ENCODE measurements at places on chromosomes 6 and 20.

- DNase-seq: no peak
Measured at GRCh38 chr6:147205690-147206600, 1.7 kb downstream of the STXBP5 start.

GRCh38 chr6:161091972-161092701, 100.6 kb downstream of the MAP3K4 start:
- DNase-seq: no peak

DNA sequence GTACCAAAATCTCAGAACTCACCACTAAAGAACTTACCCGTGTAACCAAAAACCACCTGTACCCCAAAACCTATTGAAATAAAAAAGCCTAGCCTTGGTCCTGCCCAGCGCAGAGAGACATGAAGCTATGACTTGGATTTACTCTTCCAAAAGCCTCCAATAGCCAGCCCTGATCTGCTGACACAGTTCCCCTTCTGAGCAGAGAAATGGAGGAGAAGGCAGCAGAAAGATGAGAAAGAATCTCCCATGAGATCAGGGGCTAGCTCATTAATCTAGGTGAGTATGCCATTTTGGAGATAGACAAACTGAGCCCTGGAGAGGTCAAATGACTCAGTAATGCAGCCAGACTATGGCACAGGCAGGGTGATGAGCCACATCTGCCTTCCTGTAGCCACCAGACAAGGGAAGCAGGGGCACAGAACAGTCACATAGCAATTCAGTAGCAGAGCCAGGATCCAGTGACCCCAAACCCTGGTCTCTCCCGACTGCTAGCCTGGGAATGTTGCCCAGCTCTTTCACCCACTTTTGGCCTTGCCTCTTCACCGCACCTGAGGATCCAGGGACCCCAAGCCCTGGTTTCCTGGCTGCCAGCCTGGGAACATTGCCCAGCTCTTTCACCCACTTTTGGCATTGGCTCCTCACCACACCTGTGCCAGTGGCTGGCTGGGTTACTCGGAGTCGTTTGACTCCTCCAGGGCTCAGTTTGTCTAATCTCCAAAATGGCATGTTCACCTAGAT, 7.2 kb upstream of the SDCBP2 start:
- DNase-seq: no peak

DNA sequence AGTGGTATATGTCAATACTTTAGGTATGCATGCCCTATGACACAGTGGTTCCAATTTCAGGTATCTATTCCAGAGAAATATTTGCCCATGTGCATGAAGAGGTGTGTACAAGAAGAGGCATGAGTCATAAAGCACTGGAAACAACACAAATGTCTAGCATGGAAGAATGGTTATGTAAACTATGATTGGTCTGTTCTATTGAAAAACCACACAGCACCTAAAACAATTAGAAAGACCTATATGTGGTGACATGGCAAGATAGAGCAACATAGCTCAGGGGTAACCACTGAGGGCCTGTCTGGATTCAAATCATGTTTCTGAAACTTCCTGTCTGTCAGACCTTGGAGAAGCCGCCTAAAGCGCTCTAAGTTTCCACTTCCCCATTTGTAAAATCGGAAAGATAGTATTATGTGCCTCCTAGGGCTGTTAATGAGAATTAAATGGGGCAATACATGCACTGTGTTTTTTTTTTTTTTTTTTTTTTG, 76.0 kb upstream of the SHLD1 start:
- no peak for DNase-seq

GRCh38 chr6:160960839-160961238, 30.7 kb upstream of the MAP3K4 start:
- no peak for DNase-seq

DNA sequence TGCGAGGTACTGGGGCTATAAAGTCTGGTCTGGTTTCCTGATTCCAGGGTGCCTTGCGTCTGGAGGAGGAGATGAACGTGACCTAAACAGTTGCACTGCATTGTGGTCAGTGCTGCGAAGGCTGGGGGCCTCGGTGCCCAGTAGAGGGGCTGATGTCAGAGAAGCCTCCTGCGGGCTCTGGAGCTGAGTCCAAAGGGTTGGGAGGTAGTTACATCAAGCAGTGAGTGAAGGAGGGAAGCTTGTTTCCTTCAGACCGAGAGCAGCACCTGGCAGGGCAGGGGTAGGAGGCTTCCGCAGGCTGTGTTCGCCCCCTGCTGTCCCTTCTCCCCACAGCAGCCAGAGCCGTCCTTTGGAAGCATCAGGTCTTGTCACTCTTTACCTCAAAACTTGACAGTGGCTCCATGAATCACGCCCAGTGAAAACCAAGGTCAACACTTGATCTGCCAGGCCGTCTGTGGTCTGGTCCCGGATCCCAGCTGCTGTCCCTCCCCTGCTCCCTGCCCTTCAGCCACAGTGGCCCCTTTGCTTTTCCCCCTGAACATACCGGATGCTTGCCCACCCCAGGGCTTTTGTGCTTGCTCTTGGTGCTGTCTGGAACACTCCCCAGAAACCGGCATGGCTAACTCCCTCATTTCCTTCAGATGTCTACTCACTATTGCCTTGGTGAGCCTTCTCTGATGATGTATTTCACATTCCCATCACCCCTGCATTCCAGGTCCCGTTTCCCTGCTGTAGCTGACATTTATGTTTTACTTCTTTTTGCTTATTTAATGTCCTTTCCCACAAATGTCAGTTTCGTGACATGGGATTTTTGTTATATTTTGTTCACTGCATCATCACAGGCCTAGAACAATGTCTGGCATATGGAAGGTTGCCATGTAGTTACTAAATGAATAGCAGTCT, 7.0 kb downstream of the DYNLRB1 start:
- peak; percentile 22 for DNase-seq

- no peak for DNase-seq
Measured at GRCh38 chr20:22568872-22569344, 15.5 kb downstream of the FOXA2 start.

DNA sequence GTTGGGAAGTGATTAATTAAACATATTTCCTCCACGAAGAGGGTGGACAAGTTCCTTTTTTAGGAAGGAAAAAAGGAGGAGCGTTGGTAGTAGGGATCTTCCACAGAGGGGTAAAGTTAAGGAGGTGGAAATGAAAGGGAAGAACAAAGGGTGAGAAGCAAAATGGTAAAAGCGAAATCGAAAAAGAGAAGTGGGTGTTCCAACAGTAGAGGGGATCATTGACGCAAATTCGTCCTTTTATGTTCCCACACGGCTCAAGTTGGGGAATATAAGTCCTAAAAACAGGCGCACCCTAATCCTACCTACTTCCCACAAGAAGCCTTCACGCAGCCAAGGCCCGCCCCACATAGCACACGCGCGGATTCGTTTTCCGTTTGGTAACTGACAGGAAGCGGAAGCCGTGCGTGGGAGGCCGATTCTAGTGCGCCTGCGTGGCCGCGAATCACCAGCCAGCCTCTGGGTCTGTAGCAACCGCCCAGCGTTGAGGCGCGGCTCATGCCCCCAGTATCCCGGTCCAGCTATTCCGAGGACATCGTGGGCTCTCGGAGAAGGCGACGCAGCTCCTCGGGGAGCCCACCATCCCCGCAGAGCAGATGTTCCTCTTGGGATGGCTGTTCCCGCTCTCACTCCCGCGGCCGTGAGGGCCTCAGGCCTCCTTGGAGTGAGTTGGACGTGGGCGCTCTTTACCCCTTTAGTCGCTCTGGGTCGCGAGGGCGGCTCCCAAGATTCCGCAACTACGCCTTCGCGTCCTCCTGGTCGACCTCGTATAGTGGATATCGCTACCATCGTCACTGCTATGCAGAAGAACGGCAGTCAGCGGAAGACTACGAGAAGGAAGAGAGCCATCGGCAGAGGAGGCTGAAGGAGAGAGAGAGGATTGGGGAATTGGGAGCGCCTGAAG, at the start of gene NKAPL:
NKAPL (plus strand) TSS at position 421 of the 901 bp plus-strand sequence; CDS start at position 496, 75 bp downstream.
- DNase-seq: peak; percentile 10

DNA sequence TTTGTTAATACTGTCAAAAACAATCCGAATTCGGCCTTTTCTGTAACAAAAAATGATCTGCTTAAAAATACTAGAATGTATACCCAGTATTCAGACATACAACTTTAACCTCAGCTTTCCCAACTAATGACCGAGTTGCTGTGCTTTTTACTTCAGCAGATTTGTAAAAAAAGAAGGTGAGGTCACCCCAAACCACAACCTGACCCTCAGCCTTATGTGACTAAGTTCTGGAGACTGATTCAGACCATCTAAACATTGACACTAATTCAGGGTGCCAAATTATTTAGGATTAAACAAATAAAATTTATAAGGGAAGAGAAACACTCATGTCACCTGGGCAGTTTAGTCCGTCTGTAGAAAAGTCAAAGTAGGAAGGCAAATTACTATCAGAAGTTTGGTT, 7.7 kb downstream of the CCN6 start:
- DNase-seq: no peak

GRCh38 chr20:62611819-62612218, 30.5 kb upstream of the SLCO4A1 start:
- DNase-seq: no peak

- peak; percentile 17 for DNase-seq
Measured at GRCh38 chr20:60210779-60211617, 252.8 kb downstream of the CDH26 start.

- DNase-seq: no peak
Measured at GRCh38 chr6:100664274-100665040, 199.7 kb upstream of the SIM1 start.

DNA sequence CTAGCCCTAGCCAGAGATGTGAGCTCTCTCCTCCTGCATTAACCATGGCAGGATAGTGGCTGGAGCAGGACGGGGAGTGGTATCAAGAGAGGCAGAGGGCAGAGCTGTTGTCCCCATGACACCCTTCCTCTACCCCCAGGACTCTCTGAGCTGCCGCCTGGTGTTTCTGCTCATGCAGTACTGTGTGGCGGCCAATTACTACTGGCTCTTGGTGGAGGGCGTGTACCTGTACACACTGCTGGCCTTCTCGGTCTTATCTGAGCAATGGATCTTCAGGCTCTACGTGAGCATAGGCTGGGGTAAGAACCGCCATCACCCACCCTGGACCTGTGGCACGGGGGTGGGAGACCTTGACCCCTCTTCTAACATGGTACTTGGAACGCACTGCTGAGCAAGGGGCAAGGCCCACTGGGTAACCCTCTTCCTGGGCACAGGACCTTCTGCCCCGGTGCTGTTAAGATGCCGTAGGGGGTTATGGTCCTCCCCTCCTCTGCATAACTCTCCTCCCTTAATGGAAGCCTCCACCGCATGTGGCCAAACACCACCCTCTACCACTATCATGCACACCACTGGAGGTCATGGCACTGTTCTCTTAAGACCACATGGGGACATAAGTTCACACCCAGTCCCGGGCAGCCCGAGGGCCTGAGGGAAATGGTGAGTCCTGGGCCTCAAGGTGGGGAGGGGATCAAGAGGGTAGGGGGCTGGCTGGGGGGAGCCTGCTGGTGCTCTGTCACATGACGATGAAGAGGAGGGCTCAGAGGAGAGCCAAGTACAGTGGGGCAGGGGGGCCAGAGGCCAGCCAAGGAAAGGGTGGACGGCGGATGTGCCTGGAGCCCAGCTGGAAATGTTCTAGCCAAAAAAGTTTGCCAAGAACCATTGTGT, 25.1 kb downstream of the GLP1R start:
- DNase-seq: no peak

- no peak for DNase-seq
Measured at GRCh38 chr6:92790381-92790780, 629.0 kb downstream of the EPHA7 start.

GRCh38 chr6:139982652-139983295, 608.3 kb upstream of the CITED2 start:
- DNase-seq: no peak

DNA sequence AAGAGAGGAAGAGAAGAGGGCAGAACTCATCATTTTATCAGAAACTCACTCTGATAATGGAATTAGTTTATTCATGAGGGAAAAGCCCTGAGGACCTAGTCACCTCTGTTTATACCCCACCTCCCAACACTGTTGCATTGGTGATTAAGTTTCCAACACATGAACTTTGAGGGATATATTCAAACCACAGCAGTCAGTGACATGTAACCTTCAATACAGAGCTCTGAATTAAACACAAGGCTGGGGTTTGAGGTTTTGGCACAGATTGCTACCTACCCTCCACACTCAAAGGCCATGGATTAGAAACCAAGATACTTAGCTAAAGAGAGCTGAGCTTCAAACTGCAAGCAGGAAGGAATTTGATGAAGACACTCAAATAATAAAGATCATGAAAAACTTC, 48.5 kb upstream of the MOCS1 start:
- no peak for DNase-seq

GRCh38 chr6:67391955-67392354, 1243.1 kb upstream of the ADGRB3 start:
- no peak for DNase-seq

- no peak for DNase-seq
Measured at GRCh38 chr6:42979523-42980177, 669 bp upstream of the PEX6 start.

- DNase-seq: no peak
Measured at GRCh38 chr6:3913077-3913957, 64.1 kb downstream of the FAM50B start.

DNA sequence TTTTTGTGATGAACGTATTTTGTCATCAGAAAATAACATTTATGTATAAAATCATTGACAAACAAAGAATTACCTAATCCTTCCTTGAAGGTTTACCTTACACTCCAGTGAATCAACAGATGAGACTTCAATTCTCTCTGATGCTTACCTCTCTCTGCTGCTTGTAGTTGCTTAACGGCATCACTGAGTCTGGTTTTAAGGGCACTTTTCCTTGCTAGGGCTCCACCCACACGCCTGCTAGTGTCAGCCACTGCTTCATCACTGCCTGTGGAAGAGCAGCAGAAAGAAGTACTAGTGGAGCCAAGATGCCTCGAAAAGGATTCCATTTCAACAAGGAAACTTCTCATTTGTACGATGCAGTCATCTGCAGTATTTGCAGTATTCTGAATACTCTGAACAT, 63.0 kb downstream of the FAM229B start:
- no peak for DNase-seq

GRCh38 chr20:38872491-38873049, 53.6 kb upstream of the FAM83D start:
- no peak for DNase-seq

DNA sequence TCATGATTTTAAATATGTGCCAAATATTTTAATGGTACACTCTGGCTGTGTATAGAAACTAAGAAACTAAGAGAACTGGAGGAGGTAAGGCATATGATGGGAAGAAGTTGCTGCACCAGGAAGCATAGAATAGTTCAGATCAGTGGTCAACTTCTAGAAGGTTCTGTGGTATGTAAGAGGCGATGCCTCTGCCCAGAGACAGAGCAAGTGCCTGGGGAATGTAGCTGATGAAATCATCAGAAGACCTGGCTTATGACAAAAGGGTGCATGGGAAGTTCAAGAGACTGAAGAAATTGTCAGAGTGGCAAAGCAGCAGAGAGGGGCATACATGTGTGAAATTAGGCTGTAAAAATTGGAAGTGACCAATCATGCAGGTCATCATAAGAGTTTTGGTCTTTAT, 580.8 kb downstream of the BMP2 start:
- DNase-seq: no peak

GRCh38 chr20:61683721-61684120, 382.0 kb downstream of the TAF4 start:
- DNase-seq: no peak

GRCh38 chr6:139062932-139063646, 34.5 kb downstream of the ABRACL start:
- DNase-seq: no peak

- DNase-seq: no peak
Measured at GRCh38 chr20:19978511-19979210, 38.5 kb upstream of the NAA20 start.
